NCI-H2081 (cell line): ENCODE measurements at places on chromosomes 1 and 21.

- DNase-seq, result no peak
Measured at GRCh38 chr1:14602136-14602535, 3.7 kb downstream of the KAZN start.

DNA sequence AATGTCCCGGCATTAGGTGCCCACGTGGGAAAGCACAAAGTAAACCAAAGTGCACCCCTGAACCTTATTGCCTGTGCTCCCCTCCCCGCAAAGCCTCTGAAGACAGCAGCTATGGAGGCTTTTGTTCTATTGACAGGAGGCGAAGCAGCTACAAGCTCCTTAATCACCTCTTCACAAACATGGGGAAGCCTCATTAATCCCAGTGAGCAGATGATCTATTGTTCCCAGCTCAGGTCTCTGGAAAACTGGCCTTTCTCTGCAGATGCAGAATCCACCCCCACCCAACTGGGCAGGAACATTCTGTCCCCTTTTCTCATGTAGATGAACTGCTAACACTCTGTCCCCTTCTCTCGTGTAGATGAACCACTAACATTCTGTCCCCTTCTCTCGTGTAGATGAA is 190.5 kb upstream of the CSF3R start:
- no peak for DNase-seq

DNA sequence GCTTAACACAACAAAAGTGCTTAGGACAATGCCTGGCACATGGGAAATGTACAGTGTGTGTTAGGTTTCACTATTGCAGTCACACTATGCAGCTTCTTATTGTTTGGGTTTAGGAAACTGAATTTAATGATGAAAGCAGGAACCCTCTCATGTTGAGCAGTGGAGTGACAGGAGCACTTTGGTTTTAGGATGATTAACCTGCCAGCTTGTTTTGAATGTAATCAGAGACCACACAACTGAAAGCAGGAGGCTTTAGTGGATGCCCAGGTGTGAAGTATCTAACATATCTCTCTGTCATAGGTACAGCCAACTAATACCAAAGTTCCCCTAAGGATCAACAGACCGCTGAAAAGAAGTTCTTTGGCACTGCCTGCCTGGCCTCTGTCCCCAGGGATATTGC is 406.9 kb upstream of the USP24 start:
- no peak for DNase-seq

DNA sequence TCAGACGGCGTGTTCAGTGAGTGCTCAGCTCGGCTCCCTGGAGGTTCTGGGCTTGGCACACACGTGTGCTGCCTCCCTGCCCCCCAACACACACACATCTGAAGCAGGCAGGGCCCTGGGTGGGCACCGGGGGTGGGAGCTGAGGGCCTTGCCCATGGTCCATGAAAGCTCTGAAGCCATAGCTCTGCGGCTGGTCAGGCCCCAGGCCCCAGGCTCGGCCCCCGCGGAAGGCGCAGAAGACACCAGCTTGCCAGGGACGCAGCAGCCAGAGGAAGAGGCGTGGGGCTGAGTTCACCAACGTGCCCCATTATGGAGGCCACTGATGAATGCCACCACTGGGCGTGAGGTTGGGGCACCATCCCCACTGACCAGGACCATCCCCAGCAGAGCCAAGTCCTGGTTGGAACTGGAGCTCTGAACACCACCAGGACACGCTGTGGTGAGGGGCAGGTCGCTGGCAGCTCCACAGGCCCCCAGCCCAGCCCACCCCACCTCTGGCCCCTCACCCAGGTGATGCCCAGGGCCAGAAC is 4.2 kb downstream of the AURKAIP1 start:
- DNase-seq, result no peak

GRCh38 chr21:35885942-35886541 is 174.3 kb downstream of the SETD4 start:
- DNase-seq, result no peak

GRCh38 chr1:221457685-221458446 is 284.0 kb downstream of the DUSP10 start:
- DNase-seq, result no peak
